ENCODE measurements at places on chromosomes 13 and 19.

DNA sequence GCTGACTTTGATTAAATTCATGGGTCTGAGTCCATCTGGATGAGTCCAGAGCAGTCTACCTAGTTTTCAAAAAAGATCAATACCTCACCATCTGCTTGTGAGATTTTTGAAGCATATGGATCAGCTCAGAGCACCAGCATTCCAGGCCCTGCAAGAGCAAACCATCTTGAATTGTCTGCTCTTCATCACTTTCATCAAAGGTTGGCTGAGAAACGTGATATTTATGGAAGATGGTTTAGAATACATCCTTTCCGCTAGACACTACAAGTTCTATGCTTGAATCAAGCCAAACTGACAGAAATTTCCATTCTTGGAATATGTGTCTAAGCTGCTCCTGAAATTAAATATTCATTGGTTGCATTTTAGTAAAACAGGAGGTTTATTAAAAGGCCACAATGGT, 190.3 kb downstream of the KCNRG start:
- no peak for DNase-seq

- DNase-seq, result no peak
These were observed 4.1 kb downstream of the C1QTNF9 start for GRCh38 chr13:24313439-24313838.

GRCh38 chr19:9622531-9622930, 1.5 kb upstream of the ZNF561 start:
- DNase-seq, result no peak

DNA sequence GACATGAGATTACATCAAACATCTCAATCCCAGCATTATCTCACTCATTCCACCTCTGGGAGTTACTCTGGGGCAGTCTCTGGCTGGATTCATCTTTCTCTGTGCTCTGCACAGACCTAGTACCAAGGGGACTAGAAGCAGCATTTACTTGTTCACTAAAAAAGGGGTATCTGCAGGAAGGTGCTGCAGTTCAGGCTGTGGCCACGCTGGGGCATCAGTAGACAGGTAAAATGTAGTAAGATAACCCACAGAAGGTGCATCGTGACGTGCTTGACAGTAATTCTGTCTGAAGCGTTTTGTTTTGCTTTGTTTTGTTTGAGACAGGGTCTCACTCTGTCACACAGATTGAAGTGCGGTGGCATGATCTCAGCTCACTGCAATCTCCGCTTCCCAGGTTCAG, 29.3 kb downstream of the ZNF564 start:
- no peak for DNase-seq

GRCh38 chr19:48962029-48962848, 2.9 kb upstream of the FTL start:
- no peak for DNase-seq

DNA sequence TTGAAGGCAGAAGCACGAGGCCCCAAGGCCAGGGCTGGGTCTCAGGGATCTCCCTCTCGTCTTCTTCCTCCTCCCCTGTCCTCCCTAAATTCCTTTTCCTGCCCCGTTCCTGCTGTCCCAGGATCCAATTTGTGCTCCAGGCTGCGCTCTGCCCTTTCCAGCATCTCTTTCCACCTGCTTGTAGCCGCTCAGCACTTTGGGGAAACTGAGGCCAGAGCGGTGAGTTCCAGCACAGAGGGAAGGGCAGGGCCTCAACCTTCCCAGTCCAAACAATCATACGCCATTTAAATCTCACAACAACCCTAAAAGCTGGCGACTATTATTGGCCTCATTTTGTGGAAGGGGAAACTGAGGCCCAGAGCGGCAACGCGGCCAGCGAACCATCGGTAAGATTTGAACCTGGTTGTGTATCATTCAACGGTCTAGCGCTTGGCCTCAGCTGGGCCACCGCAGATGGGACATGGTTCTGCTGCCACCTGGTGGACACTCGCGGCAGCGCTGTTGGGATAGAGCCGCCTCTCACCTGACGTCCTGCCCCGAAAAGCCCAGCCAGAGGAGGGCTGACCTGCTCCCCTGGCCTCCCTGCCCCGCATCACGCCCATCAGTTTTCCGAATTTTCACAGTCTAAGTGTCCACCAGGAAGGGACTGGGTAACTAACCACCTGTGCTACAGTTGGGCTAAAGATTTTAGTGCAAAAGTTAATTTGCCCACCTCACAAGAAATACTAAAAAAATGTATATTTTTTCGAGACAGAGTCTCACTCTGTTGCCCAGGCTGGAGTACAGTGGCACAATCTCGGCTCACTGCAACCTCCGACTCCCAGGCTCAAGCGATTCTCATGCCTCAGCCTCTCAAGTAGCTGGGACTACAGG, 4.2 kb upstream of the RPL18A start:
- DNase-seq, result peak; percentile 76

GRCh38 chr19:50607874-50608785, 31.6 kb downstream of the SYT3 start:
- peak; percentile 89 for DNase-seq

GRCh38 chr19:18016209-18016910, 8.4 kb downstream of the ARRDC2 start:
- no peak for DNase-seq

DNA sequence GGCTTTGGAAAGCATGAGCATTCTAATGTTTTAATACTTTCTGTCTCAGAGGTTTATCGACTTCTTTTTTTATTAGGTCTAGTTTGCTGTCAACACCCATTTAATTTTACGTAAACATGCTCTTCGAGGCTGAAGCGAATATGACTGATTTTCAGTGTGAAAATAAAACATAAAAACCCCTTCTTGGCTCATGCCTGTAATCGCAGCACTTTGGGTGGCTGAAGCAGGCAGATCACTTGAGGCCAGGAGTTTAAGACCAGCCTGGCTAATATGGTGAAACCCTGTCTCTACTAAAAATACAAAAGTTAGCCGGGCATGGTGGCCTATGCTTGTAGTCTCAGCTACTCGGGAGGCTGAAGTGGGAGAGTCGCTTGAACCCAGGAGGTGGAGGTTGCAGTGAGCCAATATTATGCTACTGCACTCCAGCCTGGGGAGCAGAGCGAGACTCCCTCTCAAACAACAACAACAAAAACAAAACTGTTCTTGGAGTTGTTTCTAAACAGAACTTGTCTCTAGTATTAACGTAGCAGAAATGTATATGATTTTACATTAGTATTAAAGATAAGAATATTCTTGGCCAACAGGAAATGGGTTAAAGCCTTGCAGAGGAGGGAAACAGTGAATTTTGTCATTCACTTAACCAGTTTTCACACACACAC, 7.1 kb upstream of the IGFL3 start:
- DNase-seq, result no peak

- DNase-seq, result peak; percentile 3
These were observed 47.7 kb upstream of the UQCRFS1 start for GRCh38 chr19:29260477-29261317.

DNA sequence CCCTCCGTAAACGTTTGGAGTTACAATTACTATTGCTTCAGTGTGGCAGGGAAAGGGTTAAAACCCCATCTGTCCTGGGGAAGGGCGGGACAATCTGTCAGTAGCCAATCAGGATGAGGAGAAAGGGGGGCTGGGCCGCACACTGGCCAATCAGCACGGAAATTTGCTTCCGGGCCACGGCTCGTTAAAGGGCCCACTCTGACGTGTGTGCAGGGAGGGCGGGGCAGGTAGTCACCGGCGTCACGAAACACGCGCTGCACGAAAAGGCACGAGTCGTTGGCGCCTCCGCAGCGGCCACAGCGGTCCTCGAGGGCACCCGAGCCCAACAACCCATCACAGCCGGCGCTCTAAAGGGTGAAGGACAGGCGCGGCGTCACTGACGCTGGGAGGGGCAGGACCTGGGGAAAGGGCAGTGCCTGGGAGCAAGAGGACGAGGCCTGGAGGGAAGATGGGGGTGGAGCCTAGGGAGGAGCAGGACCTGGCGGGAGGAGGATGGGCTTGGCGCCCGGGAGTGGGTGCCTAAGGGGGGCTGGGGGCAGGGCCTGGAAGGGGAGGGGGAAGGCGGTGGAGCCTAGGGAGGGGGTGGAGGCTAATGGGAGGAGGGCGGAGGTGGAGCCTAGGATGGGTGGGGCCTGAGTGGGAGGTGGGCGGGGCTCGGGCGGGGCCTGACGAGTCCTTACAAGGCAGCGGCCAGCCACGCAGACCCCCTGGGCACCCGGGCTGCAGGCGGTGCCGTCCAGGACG, 4.9 kb downstream of the ADAMTSL5 start:
- DNase-seq, result peak; percentile 89

GRCh38 chr13:103931331-103931845, 865.2 kb upstream of the SLC10A2 start:
- no peak for DNase-seq

GRCh38 chr13:99366075-99366987, 59.1 kb upstream of the GPR183 start:
- DNase-seq, result no peak

DNA sequence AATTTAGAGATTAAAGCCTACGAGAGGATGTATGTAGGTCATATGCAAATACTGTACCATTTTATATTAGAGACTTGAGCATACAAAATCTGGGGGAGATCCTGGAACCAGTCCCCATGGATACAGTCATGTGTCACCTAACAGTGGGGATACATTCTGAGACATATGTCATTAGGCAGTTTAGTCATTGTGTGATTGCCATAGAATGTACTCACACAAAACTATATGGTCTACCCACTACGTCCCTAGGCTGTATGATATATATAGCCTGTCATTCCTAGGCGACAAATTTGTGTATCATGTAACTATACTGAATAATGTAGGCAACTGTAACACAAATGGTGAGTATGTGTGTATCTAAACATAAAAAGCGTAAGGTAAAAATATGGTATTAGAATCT, 62.8 kb downstream of the WDFY2 start:
- DNase-seq, result no peak

- DNase-seq, result no peak
These were observed 238.2 kb downstream of the LIG4 start for GRCh38 chr13:107977071-107977574.

DNA sequence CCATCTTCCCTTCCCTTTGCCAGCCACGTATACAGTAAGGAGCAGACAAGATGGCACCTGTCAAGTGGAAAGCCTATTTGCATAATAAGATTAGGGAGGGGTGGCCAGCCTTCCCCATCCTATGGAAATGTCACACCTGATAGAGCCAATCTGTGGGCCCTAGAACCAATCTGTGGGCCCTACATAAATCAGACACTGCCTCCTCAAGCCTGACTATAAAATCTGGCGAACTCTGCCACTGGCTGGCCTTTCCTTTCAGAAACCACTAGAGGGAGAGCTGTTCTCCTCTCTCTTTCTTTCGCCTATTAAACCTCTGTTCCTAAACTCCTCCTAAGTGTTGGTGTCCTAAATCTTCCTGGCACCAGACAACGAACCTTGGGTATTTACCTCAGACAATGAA, 231.5 kb upstream of the KLHL1 start:
- no peak for DNase-seq

GRCh38 chr19:7589822-7590221, 5.8 kb upstream of the CAMSAP3 start:
- no peak for DNase-seq

- no peak for DNase-seq
These were observed 10.1 kb upstream of the SHISA2 start for GRCh38 chr13:26061947-26062346.
